ENCODE measurements at places on chromosomes 12 and 14.

DNA sequence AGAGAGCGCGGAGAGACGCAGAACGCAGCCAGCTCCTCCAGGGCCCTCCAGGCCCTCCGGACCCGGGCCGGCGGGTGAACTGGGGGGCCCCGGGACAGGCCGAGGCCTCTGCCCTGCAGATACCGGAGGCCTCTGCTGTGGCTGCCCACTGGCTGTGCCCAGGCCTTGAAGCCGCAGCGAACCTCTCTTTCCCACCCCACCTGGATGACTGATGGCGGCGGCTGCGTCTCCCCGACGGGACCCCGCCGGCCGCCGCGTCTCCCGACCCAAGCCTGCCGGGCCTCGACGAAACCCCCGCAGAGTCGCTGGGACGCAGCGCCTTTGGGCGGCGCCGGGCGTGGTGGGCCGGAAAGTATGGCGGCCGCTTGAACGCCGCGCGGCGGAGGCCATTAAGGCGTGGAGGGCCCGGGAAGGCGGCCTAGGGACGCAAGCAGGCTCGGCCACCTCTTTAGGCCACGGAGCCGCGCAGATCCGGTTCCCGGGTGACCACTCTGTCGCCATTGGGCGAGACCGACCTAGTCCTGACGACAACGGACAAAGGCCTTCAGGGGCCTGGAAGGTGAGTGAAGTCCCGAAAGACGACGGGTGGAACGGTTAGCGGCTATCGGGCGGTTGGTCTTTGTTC lies 8.4 kb upstream of the ERGIC2 start:
- no peak for DNase-seq

DNA sequence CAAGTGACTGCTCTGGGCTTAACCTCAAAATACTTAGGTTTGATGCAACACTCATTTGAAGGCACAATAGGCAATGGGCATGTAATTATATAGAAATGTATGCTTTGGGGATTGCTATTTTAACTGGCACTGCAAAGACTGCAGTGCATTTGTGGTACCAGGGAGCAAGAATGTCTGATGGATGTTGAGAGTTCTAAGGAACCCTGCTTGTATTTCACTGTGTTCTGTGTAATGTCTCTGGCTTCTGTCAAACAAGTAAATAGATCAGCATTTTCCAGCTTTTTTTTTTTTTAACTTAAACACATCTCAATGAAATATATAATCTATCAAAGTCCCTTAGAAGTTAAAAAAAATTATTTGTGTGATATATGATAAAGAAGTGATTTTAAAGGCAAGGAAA lies 94.8 kb upstream of the ATP2B1 start:
- DNase-seq: no peak

- DNase-seq: no peak
These were observed 66.7 kb downstream of the PDE3A start for GRCh38 chr12:20434996-20435395.

- no peak for DNase-seq
These were observed 45.0 kb downstream of the TRAFD1 start for GRCh38 chr12:112170376-112170775.

DNA sequence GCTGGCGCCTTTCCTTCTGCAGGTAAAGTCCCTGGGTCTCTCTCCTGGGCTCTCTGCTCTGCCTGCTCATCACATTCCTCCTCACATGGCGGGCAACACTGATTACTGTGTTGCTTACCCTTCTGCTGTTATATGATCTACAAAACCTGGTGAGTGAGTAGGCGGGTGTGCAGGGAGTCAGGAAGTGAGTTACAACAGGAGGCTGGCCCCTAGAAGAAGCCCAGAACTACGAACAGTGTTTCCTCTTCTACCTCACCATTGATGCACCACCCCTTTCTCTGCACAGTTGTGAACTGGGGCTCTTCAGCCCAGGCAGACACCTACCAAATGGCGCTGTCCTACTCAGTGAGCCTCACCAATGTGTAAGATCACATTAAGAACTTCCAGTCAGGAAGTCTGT lies 4.9 kb upstream of the KLHL33 start:
- no peak for DNase-seq

DNA sequence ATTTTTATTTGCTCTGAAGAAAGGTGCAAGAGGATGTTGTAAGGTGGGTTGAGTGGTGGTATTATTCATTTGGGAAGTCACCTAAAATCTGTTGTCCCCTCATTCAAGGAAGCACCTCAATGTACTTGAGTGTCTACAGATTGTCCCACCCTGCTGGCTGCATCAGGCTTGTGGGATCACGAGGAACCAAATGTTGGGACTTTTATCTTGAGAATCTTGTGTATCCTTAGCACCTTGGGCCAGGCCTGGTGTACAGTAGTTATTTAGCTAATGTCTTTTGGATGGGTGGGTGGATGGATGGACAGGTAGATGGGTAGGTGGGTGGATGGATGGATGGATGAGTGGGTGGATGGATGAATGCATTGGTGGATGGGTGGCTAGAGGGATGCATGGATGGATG lies 519.3 kb downstream of the BCL11B start:
- no peak for DNase-seq

DNA sequence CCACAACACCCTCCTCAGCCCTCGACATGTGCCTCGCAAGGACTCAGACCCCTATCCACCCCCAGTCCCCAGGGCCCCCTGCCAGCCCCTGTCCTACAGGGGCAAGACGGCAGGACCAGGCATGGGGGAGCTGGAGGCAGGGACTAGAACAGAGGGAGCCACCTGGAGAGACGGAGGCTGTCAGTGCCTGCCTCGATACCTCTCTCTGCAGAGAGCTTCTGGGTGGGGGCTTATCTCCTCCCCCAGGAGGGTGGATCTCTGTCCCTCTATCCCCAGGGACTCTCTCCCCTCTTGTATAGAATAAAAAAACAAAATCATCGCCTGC lies 2.0 kb upstream of the CPNE6 start:
- no peak for DNase-seq

- no peak for DNase-seq
These were observed 97.2 kb downstream of the MGAT4C start for GRCh38 chr12:86158956-86159355.

GRCh38 chr12:132466241-132467201 lies 23.4 kb upstream of the FBRSL1 start:
- no peak for DNase-seq

- no peak for DNase-seq
These were observed 187.4 kb downstream of the C12orf42 start for GRCh38 chr12:103308396-103308795.

DNA sequence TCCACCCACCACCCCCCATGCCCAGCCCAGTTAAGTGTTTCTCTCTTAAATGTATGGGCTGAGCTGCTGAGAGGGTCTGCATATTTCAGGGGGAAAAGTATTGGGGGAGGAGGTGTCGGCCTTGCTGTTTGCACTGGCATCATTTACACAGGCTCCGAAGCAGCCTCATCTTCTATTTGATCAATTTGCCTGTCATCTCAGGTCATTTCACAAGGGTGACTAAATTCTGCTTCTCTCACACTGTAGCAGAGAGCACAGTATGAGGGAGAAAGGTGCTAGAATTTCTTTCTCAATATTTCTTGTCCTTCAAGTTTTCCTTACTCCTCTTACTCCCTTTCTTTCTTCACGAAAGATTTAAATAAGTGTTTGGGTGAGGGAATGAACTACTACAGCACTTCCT lies 135.9 kb downstream of the AACS start:
- no peak for DNase-seq

DNA sequence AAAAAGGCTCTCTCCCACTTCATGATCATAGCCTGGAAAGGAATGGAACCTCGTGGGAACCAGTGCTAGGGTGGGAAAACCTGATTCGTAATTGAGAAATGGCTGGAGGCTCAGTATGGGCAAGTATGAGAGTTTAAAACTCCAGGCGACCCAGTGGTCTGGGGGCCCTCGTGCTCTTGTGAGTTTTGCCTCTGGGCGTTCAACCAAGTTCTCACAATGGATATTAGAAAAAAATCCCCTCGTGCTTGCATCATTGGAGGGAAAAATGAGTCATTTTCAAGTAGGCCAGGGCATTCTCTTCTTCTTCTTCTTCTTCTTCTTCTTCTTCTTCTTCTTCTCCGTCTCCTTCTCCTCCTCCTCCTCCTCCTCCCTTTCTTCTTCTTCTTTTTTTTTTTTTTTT lies 39.0 kb downstream of the GPR68 start:
- no peak for DNase-seq

DNA sequence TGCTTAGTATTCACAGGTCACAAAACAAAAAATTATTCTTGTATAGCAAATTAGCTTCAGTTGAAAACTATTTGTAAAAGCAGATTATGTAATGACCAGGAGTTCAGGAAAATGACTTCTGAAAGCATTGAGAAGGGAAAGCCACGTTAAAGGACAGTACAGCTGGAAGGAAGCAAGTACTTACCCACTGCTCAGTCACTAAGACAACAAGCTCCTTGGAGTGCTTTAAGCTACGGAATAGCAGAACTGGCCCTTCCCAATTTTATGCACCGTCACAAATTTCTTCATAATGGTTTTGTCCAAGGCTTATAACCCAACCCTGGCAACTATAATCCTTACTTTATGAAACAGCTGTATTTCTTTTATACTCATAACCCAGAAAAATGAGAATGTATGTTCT lies 13.0 kb upstream of the SNAPC1 start:
- DNase-seq: no peak

GRCh38 chr14:24293525-24293924 lies 6.1 kb downstream of the DHRS1 start:
- no peak for DNase-seq

DNA sequence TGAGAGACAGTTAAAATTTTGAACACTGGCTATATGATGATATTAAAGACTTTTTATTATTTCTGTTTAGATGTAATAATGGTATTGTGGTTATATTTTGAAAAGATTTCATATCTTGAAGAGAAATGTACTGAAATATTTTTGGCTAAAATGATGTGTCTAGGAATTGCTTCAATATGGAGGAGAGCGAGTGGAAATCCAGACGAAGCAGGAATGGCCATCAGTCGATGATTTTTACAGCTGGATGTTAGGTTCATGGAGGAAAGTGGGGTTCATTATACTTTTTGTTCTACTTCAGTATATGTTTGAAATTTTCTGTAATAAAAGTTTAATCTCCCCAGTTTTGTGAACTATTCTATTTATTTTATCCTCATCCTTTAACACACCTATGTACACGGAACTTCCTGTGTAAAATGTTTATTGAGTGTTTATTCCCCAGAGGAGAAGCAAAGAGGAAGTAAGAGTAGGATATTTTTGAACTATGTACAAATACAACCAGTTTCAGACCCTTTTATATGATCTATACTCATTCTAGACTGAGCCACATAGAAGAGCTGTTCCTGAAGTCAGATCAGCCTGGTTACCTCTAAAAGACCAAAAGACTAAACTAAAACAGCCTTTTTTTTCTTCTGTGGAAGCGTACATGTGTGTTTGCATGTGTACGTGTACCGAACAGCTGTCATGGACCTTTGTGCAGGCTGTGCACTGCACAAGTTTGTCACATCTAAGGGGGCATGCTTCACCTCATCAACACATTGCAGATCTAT lies 211.0 kb upstream of the NUDT4 start:
- no peak for DNase-seq

GRCh38 chr14:64759555-64759938 lies 55.3 kb downstream of the PLEKHG3 start:
- DNase-seq: no peak

Data from stimulated activated CD8-positive, alpha-beta memory T cell treated with anti-CD3 and anti-CD28 coated beads, Interleukin-7, amount 100 ng/mL, for 1 hour (primary cell).